Activated T-helper 17 cell treated with anti-CD3 and anti-CD28 coated beads, Interleukin-2, amount 50 U/mL, for 72 hours (primary cell): ENCODE measurements at places on chromosomes 5 and 9.
A peak's percentile ranks its signal among the peaks of the same experiment; 100 is the strongest.

- ATAC-seq = no peak
Observed at GRCh38 chr9:80020530-80020929, 448.8 kb downstream of the TLE4 start.

DNA sequence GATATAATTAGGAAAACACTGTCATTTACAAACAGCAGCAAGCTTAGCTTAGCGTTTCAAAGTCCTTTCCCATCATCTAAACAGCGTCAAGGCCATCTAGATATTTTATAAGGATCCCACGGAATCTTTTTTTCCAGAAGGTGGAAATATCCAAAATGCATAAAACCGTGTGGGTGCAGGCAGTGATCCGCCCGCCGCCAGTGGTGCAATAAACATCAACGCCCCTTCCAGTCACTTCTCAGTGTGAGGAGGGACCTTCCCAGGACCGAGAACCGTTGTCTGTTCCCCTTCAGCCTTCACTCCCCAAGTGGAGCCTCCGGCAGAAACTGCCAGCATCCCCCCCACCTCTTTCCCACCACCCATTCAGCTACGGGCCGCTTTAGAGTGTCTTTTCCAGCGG, 22.9 kb downstream of the OLFM1 start:
- no peak for ATAC-seq

DNA sequence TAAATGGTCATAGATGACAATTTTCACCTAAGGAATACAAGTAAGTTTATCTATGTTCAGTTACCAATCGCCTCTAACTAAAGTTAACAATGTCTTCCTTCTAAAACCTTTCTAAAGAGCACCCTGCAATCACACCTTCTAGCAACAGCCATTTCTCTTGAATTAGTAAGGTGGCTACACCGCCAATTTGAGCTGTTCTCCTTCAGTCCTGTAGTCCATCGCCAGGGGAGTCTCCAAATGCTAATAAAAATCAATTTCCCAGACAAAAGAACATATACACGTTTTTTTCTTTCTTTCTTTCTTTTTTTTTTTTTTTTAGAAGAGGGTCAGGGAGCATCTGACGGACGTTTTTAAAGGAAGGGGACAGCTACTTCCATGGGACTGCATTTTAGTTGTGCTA, 729 bp upstream of the RORB start:
- ATAC-seq = no peak

DNA sequence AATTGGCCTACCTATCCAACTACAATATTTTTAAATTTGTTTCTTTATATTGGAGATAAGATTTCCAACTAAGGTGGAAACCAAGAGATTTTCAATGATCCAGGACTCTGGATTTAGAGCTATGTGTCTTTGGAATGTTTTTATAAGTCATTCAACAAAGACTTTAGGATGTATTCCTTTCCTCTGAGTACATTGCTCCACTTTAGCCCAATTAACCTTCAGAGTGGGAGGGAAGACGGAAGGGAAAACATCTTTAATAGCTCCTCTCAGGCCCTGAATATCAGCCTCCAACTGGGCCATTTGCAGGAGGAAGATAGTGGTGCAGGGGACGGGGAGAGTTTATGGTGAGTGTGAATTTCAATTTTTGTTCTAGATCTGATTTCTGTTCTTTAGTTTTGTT, 239.2 kb downstream of the PIK3R1 start:
- ATAC-seq = no peak

DNA sequence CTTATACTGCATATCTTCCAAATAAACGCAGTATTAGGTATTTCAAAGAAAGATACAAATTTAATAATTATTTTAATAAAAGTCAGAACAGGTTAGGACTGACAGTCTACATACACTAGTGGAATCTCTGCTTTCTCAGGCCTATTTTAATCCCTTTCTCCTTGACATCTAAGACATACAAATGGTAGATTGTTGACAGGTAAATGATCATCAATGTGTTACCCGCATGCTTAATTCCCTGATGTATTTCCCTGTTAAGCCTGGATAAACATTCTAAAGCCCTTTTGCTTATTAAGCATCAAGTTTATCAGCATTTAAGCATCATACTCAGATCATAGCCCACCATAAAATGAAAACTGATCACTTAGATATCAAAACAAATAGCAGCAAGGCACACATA, 576.7 kb downstream of the PTPRD start:
- no peak for ATAC-seq

GRCh38 chr5:141713616-141714309, 31.7 kb upstream of the ARAP3 start:
- ATAC-seq = no peak

DNA sequence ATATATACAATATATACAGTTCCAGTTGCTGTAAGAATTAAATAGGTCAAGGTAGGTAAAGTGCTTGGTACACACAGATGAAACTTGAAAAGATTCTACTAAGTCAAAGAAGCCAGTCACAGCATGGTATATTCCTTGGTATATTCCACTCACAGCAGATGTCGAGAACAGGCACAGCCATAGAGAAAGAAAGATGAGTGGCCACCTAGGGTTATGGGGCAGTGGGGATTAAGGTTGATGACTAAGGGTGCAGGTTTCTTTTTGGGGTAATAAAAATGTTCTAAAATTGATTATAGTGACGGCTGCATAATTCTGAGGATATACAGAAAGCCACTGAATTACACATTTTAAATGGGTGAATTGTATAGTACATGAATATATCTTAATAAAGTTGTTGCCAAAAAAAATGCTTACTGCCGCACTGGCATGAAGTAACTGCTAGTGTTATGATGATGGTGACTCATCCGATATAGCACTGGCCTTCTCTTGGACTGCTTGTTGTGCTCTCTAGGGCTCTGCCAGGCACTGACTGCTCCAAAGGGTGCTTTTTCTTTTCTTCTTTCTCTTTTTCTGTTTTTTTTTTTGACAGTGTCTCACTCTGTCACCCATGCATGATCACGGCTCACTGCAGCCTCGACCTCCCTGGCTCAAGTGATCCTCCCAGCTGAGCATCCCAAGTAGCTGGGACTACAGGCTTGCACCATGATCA, 23.5 kb downstream of the TBC1D2 start:
- no peak for ATAC-seq

- peak; percentile 88 for ATAC-seq
Observed at GRCh38 chr9:69093471-69094103, 58.0 kb downstream of the FXN start.

- no peak for ATAC-seq
Observed at GRCh38 chr5:5540065-5540464, 117.6 kb downstream of the ICE1 start.

DNA sequence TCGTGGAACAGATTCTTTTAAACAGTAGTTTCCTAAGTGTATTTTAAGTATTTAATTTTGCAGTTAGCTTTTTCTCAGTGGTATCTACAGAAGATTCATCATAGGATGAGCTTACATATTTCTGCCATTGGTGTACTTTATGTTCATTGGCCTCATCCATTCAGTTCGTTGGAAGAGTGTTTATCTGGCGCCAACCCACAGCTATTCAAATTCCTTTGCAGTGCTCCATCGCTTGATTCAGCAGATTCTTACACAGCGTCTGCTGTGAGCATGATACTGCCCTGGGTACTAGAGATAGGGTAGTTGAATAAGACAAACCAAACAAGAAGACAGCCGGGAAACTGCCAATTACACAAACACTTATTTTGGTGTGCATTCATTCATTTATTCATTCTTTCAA, 55.1 kb downstream of the NUP214 start:
- no peak for ATAC-seq

DNA sequence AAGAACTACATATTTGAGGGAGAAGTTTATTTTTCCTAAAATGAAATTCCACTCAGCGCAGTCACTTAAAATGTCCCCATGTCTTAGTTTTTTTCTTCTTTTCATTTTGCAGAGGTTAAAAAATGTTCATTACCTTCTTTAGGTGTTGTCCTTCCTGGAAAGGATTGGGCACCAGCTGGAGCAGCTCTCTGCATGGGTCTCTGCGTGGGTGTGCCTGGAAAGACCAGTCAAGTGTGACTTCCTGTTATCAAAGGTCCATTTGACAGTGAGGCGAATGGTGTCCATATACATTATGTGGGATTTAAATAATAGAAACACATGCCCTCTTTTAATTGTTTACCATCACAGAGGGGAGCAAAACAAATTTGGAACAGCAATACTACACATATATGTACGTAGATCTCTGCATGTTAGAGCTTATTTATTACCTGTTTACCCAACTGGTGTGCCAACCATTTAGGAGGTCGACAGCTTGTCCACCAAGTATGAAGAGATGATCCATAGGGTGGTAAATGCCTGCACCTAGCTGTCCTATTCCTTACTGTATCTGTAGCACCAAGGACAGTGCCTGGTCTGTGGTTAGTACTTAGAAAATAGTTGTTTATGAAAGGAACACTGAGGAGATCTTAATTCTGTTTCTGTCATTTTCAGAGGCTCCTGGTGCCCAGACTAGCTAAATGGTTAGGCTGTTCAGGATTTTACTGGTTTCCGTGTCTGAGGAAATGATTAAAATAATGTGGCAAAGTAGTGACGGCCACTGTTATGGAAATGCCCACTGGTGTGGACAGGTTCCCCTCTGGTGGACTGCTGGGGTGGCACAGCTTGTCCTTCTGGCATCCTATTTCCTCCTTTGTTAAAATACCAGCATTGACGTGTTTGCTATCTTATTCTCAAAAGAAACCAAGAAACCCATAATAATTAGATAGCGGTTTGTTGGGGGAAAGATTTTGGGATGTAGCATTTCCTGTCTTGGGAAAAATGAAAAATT, 200.4 kb downstream of the MAST4 start:
- no peak for ATAC-seq

GRCh38 chr5:38554861-38555260, 1.6 kb downstream of the LIFR start:
- no peak for ATAC-seq

DNA sequence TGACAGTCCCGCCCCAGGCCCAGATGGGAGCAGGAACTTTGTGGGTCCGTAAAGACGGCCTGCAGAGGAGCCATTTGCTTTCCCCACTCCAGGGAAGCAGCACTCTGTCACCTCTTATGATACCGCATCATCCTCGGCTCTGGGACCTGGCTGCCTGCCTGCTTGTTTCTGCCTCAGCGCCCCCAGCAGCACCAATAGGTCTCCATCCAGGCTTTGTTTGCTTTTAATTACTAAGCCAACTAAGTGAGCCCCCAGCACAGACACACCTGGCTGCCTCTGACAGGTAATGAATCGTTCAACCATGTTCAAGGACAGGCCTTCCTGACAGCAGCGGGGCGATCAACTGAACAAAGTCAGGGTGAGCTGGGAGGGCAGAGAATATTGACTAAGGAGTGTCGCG, 141.4 kb downstream of the C5orf15 start:
- ATAC-seq = no peak

GRCh38 chr5:173529861-173530260, 86.6 kb downstream of the BOD1 start:
- no peak for ATAC-seq

GRCh38 chr5:66203531-66203930, 59.4 kb downstream of the SREK1 start:
- no peak for ATAC-seq

GRCh38 chr5:94524841-94525697, 93.3 kb downstream of the KIAA0825 start:
- ATAC-seq = peak; percentile 45

GRCh38 chr5:14355391-14355790, 212.2 kb downstream of the TRIO start:
- ATAC-seq = no peak

DNA sequence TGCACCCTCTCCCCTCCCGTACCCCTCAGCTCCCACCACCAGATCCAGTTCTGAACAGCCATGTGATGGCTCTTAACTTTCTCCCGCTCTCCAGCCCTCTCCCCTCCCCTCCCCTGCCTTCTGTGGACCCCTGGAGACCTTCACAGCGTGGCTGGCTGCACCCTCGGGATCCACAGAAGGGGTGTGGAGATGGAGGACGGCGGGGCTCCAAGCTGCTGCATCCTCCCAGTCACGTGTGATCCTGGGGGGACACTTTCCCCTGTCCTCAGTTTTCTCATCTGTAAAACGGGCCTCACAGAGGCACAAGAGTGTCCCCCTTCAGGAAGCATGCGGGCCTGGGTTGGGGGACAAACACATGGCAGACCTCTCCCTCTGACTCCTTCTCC, 276.0 kb upstream of the MVB12B start:
- ATAC-seq = no peak

- ATAC-seq = no peak
Observed at GRCh38 chr5:57676222-57677098, 193.8 kb upstream of the ACTBL2 start.

- no peak for ATAC-seq
Observed at GRCh38 chr5:123303802-123304201, 119.4 kb downstream of the CEP120 start.

- ATAC-seq = no peak
Observed at GRCh38 chr5:82821846-82822633, 255.2 kb downstream of the TMEM167A start.

DNA sequence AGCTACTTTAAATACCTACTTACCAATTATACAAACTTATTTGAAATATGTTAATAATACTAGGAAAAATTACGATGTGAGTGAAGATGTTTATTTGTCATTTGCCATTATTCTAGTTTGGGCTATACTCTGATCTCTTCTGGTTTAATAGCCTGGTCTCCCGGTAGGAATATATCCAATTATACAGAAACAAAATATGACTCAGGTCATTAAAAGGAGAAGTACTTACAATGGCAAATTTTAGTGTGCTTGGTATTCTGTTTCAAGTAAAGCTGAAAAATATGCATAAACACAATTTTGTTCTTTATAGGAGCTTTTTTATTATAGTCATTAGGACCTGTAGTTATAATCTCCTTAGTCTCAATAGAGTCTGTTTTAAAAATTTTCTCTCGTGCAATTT, 176.8 kb downstream of the SLCO4C1 start:
- ATAC-seq = no peak

DNA sequence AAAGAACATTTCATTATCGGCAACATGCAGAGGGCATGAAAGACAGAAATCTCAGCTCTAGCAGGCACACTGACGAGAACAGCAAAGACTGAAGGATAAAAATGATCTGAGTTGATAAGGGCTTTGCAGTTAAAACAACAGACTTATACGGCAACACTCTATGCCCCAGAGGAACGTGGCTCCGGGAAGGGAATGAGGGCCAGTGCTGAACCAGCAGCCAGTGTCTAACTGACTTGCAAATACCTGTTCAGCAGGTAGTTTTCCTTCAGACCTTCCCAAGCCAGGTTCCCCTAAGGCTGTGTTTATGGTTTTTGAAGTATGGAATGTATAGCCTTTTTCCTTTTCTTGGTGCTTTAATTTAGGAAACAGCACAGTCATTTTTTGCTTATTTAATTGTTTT, 121.3 kb upstream of the CDH18 start:
- ATAC-seq = no peak

DNA sequence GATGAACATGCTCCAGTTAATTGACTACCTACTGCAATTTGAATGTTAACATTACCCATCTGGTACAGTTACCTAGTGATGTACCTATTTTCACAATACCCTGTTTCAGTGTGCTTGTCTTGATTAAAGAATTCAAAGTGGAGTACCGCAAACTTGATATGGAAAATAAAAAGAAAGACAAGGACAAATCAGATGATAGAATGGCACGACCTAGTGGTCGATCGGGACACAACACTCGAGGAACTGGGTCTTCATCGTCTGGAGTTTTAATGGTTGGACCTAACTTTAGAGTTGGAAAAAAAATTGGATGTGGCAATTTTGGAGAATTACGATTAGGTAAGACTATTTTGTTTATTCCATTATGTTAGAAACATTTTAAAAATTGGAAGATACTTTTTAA, 33.5 kb downstream of the CSNK1G3 start:
- ATAC-seq = no peak
